ENCODE measurements at places on chromosomes 3 and 15. TPM values are rescaled to one million over a fixed set of nuclear protein-coding genes. Genes with fewer than 3 reads are reported as not detected.

AGTR1 gene
- total RNA-seq, result 28.2 TPM

ACKR4 gene
- total RNA-seq, result 2.1 TPM

TWF2 gene
- 28.3 TPM for total RNA-seq

- no peak overlapping the region for H3K27ac ChIP-seq
- no peaks in the 10 kb centered on the region for H3K27me3 ChIP-seq
- no peaks in the 10 kb centered on the region for H3K36me3 ChIP-seq
- H3K4me1 ChIP-seq, result no peaks in the 10 kb centered on the region
Observed at GRCh38 chr15:90819850-90820249, 48.5 kb upstream of the FURIN start.

DNA sequence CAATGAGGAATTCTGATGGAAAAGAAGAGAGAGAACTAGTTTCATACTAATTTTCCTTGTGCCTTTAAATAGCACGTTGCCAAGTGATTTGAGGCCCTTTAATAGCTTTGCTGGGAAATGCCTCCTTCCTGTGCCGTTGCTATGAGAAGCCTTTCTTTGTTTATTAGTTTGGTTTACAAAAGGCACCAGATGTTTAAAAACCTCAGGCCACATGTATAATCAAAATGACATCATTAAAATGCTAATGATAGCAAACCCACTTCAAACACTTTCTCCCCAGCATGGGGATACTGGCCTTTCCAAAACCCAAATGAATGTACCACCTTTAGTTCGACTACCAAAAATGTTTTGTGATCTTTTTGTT is 50.0 kb upstream of the TBC1D23 start:
- no peaks in the 10 kb centered on the region for H3K27me3 ChIP-seq
- no peak for DNase-seq
- H3K4me1 ChIP-seq, result peaks cover 16% of the 10 kb centered on the region

- no peak overlapping the region for H3K27ac ChIP-seq
- DNase-seq, result no peak
Observed at GRCh38 chr15:63072023-63072650, 29.6 kb downstream of the TPM1 start.

DNA sequence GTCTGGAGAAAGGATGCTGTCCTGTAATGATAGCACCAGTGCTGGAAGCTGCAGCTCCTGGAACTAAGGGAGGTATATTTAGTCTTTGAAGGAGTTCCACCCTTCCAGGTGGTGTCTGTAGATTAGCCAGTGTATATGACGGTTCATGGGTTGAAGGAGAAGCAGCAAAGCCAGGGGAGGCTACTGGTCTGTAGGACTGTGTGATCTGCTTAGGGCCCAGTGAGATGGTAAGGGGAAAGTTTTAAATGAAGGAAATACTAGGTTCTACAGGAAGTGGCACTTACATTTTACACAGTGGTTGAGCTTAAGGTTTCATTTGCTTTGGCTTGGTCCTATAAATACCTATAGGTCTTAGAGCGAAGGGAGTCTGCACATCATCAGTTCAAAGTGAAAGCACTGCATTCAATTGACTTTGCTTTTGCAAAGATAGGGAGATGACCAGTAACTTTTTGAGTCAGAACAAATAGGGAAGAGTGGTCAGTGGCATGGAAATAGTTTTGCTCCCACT is 5.6 kb downstream of the SLC25A38 start:
- peaks cover 25% of the 10 kb centered on the region for H3K4me1 ChIP-seq
- no peaks in the 10 kb centered on the region for H3K27me3 ChIP-seq
- DNase-seq, result no peak
- peaks cover 24% of the 10 kb centered on the region for H3K36me3 ChIP-seq

Measured in thyroid gland (tissue), 4 donors.